ENCODE measurements at places on chromosomes 5 and 9.

DNA sequence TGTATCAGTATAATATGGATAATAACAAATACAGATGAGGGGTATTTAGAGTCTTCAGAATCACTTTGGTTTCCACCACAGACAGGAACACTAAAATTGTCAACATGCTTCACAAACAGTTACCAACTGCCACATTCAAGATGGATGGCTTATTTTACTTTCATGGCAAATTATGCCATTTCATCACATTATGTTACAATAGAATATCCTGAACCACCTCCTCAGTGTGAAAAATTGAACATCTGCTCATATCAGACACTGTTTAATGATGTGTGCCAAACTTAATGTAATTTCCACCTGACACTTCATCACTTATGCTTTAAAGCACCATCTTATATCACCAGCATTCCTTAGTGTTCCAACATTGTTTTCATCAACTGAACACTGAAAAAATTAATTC, 357.4 kb downstream of the KCNN2 start:
- DNase-seq, result no peak

DNA sequence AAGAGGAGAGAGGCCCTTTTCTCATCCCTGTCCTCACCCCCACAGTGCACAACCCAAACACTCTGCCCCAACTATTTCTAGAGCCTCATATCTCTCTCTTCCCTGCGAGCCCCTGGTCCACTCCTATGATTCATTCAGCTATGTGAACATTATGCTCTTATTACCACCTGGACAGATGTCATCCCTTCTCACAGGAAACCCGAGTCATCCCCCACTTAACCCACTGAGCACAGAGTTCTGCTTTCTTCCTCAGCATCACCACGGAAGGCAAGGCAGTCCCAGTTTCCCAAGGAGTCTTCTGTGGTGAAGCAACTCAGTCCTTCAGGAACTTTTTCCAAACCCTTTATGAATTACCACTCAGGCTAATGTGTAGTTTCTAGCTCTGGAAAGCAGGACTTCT, 1.3 kb downstream of the DNAI1 start:
- DNase-seq, result no peak

DNA sequence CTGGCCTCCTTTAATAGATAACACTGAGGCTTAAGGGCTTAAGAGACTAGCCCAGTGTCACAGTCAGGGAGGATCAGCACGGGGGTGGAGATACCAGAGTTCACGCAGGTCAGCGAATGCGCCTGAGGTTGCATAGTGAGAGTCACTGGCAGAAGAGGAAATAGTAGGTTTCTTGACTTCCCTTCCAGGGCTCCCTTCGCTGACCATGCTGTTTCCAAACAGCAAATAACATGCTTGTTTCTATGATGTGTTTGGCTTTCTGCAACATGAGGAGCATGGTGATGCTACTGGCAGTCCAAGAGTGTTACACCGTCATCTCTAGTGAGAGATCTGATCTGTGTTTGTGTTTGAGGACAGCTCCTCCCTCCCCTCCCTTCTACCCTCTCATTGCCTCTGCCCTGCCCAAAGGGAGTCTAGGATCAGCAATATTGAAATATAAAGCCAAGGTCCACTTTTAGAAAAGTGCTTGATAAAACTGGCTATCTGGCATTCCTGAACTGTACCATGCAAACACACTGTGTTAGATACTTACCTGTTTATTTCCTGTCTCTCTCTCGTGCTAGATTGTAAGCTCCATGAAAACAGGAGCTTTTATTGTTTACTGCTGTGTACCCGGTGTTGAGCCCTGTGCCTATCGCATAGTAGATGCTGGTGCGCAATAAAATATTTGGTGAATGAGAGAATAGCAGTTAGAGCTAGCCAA, 12.3 kb downstream of the TLE4 start:
- no peak for DNase-seq

- DNase-seq, result no peak
Measured at GRCh38 chr5:39207345-39208045, 11.9 kb downstream of the FYB1 start.

GRCh38 chr9:129887334-129888292, 52.4 kb downstream of the USP20 start:
- DNase-seq, result no peak

- DNase-seq, result no peak
Measured at GRCh38 chr9:16510482-16510881, 360.0 kb downstream of the BNC2 start.

- DNase-seq, result no peak
Measured at GRCh38 chr9:134275375-134275774, 50.9 kb upstream of the RXRA start.

GRCh38 chr5:38013107-38013506, 173.3 kb upstream of the GDNF start:
- DNase-seq, result no peak

DNA sequence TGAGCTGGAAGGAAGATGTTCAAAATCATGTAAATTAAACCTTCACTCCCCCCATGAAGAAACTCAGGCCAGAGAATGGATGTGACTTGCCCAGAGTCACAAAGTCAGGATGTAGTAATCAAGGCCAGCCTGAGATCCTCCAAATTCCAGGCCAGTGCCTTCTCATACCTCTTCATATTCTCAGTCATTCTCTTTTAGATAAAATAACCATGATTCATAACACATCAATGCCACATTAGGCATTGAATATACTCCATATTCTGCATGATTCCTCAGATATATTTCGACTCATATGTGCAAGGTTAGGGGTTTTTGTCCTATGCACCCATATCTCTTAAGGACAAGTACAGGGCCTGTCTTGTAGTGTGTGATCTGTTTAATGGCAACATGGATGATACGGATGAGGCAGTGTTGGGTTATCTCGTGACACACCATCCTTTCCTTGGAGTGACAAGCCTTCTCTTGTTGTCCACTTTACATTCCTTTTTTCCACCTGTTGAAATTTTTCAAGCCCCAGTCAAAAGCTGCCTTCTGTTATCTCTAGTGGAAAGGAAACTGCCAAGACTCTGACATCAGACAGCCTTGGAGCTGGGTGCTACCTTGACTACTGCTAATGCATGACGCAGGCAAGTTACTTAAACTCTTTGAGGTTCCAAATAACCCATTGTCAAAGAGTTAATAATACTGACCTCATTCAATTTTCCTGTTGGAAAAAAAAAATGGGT, 227.5 kb upstream of the NR4A3 start:
- no peak for DNase-seq

- DNase-seq, result no peak
Measured at GRCh38 chr9:70438341-70438928, 24.0 kb upstream of the KLF9 start.

- DNase-seq, result no peak
Measured at GRCh38 chr5:23007236-23007635, 154.1 kb upstream of the CDH12 start.
